ENCODE measurements at places on chromosomes 12 and 14. TPM values are rescaled to one million over a fixed set of nuclear protein-coding genes. Genes with fewer than 3 reads are reported as not detected.

- DNase-seq, result peak; percentile 9
These were observed 193.9 kb downstream of the EMP1 start for GRCh38 chr12:13390381-13390861.

The TAS2R9 gene
- polyA plus RNA-seq, result not detected

The TPPP2 gene
- polyA plus RNA-seq, result not detected

DNA sequence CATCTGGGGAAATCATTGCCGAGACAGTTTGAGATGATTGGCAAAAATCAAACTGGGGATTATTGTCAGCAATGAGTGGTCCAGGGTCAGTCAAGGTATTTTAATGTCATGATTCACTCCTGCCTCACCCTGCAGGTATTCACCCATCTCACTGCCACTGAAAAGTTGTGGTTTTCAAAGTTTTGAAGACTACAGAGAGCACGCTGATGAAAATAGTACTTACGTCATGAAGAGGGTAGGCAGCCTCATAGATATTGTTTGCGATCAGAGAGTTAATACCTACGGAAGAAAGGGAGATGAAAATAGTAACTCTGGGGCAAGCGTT is 138.0 kb downstream of the ANO2 start:
- no peak for DNase-seq

GRCh38 chr12:7383157-7383556 is 60.8 kb downstream of the CD163L1 start:
- no peak for DNase-seq

The LHX5 gene
- polyA plus RNA-seq, result not detected

GRCh38 chr12:39616666-39617065 is 2.9 kb downstream of the ABCD2 start:
- DNase-seq, result no peak

- no peak for DNase-seq
These were observed at the start of gene DTX1 for GRCh38 chr12:113056631-113057488. DTX1 (plus strand) TSS chr12:113056730; CDS start chr12:113058193, 1,463 bp downstream.

The GPR33 gene
- not detected for polyA plus RNA-seq

DNA sequence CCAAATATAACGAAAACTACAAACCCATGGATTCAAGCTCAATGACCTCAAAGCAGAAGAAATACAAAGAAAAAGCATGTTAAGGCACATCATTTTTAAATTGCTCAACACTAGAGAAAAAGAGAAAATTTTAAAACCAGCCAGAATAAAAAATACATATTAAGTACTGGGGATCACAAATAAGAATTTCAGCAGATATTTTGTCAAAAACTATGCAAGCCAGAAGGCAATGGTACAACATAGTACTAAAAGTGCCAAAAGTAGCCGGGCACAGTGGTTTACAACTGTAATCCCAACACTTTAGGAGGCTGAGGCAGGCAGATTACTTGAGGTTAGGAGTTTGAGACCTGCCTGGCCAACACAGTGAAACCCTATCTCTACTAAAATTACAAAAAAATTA is 10.2 kb downstream of the SGPP1 start:
- peak; percentile 26 for DNase-seq

GRCh38 chr12:131458931-131459772 is 251.7 kb upstream of the SFSWAP start:
- no peak for DNase-seq

DNA sequence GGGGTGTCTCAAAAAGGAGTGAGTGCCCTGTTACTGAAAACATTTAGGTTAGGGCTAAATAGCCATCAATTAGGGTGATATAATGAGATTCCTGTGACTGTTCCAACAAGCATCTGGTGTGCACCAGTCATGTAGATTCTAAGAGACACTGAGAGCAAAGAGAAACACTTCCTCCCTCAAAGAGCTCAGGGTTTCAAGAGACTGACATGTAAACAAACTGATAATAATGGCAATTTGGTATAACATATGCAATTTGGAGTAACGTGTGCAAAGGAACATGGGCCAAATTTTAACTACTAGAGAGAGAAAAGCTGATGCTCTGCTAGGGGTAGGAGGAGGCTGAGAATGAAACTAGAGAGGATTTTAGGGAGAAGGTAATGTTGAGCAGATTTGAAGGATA is 237.1 kb downstream of the BMP4 start:
- DNase-seq, result no peak

GRCh38 chr14:67166450-67166853 is 22.8 kb upstream of the GARIN2 start:
- peak; percentile 60 for DNase-seq

The CLEC1B gene
- polyA plus RNA-seq, result not detected

GRCh38 chr14:20116748-20117147 is 6.2 kb downstream of the OR4K17 start:
- no peak for DNase-seq
